ENCODE measurements at places on chromosomes 12 and 14. TPM values are rescaled to one million over a fixed set of nuclear protein-coding genes. Genes with fewer than 3 reads are reported as not detected.
A peak's percentile ranks its signal among the peaks of the same experiment; 100 is the strongest.

- peak; percentile 72 for DNase-seq
Observed at GRCh38 chr12:7374423-7375144, 69.4 kb downstream of the CD163L1 start.

GRCh38 chr14:95233702-95234241 lies 76.4 kb upstream of the DICER1 start:
- DNase-seq = no peak

GRCh38 chr12:128425666-128426331 lies 158.8 kb downstream of the TMEM132C start:
- no peak for DNase-seq

Gene OR4Q2
- total RNA-seq = not detected

- DNase-seq = no peak
Observed at GRCh38 chr12:105573574-105573973, 243.1 kb downstream of the C12orf75 start.

Gene SLC5A8
- total RNA-seq = not detected

Gene CPNE6
- total RNA-seq = not detected

Gene HECTD4
- 29.0 TPM for total RNA-seq

DNA sequence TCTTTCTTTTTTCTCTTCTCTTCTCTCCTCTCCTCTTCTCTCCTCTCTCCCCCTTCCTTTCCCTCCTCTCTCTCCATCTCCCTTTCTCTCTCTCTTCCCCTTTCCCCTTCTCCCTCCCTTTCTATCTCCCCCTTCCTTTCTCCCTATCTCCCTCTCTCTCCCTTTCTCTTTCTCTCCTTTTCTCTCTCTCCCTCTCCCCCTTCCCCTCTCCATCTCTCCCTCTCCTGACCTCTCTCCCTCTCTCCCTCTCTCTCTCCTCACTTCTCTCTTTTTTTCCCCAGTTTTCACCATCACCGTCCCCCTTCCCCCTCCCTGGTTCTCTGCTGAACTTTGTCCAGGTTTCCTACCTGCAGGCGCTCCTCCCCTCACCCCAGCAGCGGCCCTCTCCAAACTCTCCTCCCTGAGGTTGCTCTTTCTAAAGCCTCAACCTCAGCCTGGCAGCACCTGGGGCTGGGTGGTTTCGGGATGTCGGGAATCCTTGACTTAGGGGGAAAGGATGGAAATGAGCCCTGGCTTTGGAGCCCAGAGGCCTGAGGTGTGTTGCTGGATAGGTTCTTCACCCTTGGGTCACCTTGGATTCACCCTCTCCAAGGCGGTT lies 14.7 kb upstream of the TBX3 start:
- DNase-seq = peak; percentile 42

Gene GNG2
- 7.4 TPM for total RNA-seq

DNA sequence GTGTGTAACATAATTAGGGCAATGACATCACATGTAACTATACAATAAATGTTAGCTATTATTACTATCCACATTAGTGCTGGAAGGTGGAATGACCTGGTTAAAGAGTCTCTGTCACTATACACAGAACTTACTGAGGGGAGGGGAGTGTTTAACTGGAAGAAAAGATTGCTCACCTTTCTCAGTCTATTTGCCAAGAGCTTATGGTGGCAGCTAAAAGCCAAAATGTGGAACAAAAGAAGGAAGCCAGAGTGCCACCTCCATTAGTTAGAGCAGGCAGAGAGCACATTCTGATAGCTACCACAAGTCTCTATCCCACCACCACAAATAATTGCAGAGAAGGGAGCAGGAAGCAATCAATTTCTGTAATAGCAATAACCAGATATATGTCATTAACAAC lies 124.4 kb downstream of the MED13L start:
- DNase-seq = no peak

GRCh38 chr14:23094666-23095195 lies at the start of gene ACIN1:
ACIN1 (minus strand) TSS chr14:23095136; CDS start chr14:23095112, 24 bp downstream.
- DNase-seq = peak; percentile 92

DNA sequence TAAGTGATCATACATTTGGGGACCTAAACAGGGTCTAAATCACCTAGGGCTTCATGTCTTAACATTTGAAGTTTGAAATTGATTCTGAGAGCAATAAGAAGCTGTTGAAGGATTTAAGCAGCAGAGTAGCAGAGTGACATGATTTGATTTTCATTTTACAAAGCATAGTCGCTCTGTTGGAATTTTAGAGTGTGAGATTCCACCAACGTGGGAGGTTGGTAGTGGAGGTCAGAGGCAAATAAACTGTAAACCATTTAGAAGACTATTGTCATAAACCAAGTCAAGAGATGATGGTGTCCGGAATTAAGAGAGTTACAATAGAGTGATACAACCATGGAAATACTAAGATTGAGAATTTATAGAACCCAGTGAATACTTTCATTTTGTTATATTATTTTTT lies 52.7 kb upstream of the ZDHHC17 start:
- no peak for DNase-seq

Gene NOVA1
- not detected for total RNA-seq

Measured in osteoblast (primary cell).